ENCODE measurements at places on chromosomes 5 and 9.
A peak's percentile ranks its signal among the peaks of the same experiment; 100 is the strongest.

DNA sequence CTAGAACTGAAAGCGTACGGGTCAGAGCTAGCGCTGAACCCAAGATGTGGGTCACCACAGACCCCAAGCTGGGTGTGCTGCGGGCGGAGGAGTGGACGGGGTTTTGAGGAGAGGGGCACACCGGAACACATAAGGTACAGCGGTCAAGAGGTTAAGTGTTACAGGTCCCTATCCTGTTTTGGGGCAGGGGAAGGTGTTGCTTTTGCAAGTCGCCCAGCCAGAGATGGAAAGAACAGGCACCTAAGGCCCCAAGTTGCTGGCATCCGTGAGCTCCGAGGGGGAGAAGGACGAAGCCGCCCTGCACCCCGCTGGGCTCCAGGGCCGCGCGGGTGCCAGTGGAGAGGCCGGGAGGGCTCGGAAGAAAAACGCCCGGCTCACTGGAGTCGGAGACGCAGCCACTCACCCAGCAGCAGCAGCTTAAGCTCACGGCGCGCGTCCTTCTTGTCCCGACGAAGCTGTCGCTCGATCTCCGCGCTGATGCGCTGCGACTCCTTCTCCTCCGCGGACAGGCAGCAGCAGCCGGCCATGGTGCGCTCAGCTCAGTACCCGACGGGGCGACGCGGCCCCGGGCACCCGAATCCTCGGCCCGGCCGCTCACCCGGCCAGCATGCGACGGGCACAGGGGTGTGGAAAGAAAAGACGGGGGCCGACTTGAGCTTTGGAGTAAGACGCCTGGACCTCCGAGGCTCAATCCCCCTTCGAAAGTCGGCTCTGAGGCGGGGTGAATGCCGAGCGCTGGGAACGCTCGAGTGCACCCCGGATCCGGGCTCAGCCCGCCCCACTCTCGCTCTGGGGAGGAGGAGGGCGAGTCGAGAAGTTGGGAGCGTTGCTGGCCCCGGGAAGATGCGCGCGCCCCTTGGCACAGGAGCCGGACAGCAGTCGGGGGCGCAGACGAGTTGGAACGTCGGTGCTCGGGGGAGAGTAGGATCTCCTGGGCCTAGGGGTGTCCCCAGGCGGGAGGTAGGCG is 572 bp downstream of the GNA14 start:
- no peak for DNase-seq

DNA sequence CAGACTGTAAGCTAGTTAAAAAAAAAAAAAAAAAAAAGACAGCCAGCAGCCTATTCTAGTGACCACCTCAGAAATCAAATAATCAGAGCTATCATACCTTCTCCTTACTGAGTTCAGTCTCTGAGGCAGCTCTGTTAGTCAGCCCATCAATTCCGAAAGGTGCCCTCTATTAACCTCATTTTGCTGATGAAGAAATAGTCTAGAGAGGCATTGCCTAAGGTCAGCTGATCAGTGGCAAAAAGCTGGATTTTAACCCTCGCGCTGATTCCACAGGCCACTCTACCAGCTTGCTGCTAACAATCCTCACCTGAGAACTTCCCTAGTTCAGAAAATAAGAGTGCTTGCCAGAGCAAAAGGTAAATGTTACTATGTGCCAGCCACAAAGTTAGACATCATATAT is 172.0 kb downstream of the DENND1A start:
- no peak for DNase-seq

GRCh38 chr9:101514071-101514470 is 19.6 kb upstream of the RNF20 start:
- peak; percentile 87 for DNase-seq

- DNase-seq, result no peak
Observed at GRCh38 chr9:107373809-107374208, 90.7 kb downstream of the RAD23B start.

DNA sequence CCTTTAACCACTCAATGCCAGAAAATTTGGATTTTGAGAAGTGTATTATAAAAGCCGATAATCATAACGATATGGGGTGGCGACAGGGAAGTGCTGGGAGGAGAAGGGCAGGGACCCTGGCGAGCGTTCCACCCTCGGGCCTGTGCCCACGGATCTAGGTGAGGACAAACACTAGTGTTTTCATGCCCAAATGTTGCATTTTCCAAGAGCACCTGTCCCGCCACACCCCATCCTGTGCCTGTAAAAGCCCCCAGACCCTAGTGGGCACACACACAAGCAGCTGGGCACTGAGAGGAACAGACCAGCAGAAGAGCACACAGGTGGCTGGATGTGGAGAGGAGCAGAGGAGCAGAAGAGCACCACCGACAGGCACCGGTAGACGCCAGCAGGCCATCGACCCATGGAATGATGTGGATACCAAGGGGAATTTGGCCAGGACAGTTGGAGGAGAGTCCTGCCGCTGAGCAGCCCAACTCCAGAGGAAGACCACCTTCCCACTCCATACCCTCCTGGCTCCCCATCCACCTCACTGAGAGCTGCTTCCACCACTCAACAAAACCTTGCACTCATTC is 315.0 kb downstream of the EDIL3 start:
- no peak for DNase-seq

- no peak for DNase-seq
Observed at GRCh38 chr5:156387391-156387790, 60.4 kb downstream of the SGCD start.

GRCh38 chr9:2253636-2254580 is 238.8 kb downstream of the SMARCA2 start:
- DNase-seq, result no peak

GRCh38 chr5:41637424-41637823 is 127.0 kb upstream of the PLCXD3 start:
- no peak for DNase-seq

GRCh38 chr5:150389531-150390266 is 23.0 kb downstream of the CD74 start:
- no peak for DNase-seq

DNA sequence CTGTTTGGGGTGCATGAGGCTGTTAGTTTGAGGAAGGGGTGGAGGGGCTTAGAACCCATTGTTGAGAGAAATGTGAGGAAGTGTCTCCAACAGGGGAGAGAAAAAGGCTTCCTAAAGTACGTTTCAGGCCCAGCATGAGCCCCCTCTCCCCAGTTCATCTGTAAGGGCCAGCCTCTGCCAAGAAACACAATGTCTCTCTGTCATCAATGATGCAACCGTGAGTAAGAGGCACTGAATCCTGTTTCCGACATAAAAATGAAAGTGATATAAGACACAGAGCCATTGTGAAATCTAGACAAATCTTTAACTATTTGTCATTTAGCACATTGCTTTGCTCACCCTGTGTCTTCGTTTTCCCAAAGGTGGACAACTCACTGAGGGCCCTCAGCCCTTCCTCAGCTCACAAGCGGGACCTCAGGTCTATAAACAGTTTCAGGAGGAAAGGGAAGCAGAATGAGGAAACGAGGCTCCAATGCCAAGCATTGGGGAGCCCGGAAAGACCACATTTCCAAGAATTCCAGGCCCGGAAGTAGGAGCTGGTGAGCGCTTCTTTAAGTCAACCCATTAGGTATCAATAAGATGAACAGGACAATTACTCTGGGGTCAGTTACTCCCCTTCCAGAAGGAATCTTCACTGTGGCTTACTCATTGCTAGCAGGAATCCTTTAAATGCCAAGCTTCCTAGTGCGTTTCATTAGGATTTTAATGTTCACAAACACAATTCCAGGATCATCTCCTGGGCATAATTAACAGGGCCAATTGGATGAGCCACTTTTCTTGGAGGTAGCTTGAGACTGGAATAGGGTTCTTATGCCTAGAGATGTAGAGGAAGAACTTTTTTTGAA is 59.0 kb upstream of the KLF4 start:
- peak; percentile 98 for DNase-seq

GRCh38 chr9:136267261-136268111 is 21.9 kb upstream of the QSOX2 start:
- DNase-seq, result peak; percentile 78

GRCh38 chr5:100706776-100707175 is 171.6 kb downstream of the FAM174A start:
- no peak for DNase-seq

GRCh38 chr9:72041369-72041768 is 19.0 kb downstream of the C9orf57 start:
- no peak for DNase-seq

DNA sequence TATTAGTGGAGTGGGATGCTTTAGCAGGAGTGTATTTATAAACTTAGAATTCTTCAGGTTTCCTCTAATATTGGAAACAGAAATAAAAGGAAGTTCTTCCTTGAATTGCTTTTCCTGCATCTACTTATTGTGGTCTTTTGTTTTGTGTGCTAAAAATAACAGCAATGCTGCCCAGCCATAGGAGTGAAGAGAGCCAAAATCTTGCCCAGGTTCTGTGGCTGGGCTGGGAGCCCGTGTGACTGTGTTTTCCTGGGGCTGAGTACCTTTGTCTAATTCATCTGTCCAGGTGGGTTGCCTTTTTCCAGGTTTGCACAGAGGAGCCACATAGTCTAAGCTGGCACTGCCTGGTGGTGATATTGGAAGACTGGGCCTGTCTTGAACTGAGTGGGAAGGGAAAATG is 179.7 kb upstream of the ADAMTSL1 start:
- DNase-seq, result no peak

DNA sequence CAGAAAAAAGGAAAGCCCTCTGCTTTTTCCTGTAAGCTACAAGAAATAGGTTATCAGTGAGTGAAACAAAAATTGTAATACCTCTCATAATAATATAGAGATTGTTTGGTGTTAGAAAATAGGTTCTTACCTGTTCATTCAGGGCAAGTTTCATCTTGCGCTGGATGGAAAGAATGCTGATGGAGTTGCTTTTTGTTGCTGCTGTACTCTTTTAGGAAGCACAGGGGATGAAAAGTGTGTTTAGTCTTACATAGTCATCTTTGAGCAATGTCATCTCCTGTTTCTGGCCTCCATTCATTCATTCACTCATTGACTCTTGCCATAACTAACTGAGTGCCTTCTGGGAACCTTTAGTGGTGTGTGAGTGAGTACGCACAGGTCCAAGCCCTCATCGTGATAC is 6.4 kb downstream of the ENTREP1 start:
- no peak for DNase-seq

- DNase-seq, result no peak
Observed at GRCh38 chr5:100853582-100853981, 49.5 kb downstream of the ST8SIA4 start.

GRCh38 chr9:35385042-35385441 is 104.9 kb upstream of the RUSC2 start:
- DNase-seq, result peak; percentile 59

DNA sequence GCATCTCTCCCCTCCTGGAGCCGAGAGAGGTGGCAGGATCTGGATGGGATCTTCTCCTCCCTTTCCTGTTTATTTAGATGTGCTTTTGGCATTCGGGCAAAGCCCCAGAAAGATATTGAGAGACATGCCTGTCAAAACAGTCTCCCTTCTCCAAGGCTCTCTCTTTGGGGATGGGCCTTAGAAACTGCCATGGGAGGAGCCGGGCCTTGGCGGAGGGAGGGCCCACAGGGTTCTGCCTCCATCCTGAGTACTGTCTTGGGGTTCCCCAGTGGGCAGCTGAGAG is 41.9 kb downstream of the DAB2IP start:
- DNase-seq, result no peak
